Mesendoderm (in vitro differentiated cells): ENCODE measurements at places on chromosomes 2 and 18.

DNA sequence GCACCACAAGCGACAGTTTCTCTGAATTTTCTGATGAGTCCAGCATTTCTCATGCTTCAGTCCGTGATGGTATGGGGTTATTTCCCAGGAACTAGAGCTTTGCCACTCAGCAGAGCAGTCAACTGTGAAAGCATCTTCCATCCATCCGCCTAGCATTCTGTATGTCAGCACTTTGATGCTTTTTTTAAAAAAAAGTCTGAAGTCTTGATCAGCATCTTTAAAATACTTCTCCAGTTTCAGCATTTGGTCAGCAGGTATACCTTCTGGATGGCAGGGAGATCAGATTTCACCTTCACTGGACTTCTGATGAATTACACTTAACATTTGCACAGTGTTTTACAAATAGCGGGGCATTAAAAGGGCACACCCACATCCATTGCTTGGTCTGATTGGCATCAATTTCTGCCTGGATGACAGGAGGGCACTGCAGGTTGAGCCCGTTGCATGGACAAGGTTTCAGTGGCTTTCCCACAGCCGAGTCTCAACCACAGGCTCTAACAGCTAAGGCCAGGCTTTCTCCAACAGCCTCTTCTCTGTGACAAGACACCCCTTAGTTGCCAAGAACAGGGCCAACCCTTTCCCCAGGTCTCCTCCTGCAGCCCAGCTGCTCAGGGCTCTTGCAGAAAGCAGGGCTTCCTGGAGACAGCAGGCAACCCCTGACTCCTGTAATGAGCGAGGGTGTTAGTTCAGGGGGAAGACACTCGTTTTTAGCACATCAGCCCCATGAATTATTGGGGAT, 54.0 kb downstream of the EMILIN2 start:
- DNase-seq = no peak

DNA sequence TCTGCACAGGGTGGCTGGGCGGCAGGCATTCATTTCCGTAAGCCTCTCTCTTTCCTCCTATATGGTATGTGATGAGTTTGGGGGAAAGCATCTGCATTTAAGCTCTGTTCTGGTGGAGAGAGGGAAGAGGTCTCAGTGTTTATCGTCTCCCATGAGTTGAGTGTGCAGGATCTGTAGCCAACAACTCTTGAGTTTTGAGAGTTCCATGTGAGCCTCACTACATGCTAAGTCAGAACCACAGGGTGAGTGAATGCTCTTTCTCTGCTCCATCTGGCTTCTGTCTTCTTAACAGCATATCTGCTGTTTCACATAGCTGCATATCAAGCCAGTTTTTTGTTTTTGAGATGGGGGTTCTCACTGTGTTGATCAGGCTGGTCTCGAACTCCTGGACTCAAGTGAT, 22.7 kb downstream of the RAB31 start:
- no peak for DNase-seq

- peak; percentile 78 for DNase-seq
These were observed 59.9 kb downstream of the SUMO1 start for GRCh38 chr2:202178346-202178958.

DNA sequence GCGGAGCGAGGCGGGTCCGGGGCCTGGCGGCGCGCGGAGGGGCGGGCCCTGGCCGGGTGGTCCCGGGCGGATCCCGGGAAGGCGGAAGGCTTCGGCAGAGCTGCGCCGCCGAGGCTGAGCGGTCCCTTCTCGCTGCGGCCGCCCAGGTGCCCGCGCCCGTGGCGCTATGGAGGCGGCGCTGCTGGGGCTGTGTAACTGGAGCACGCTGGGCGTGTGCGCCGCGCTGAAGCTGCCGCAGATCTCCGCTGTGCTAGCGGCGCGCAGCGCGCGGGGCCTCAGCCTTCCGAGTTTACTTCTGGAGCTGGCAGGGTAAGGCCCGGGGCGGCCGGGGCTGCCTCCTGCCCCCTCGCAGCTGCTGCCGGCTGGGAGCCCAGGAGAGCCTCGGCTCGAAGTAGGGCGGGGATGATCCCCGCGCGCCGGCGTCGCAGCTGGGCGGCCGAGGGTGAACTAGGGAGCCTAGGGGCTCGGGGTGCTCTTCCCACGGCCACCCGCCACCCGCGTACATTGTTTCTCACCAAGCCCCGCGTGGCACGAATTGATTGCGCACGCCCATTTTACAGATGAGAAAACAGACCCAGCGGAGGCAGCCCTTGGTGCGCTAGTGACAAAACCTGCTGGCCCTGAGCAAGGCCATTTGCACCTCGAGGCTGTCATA, at the start of gene SLC66A3:
Gene SLC66A3, plus strand, starts transcription at position 87 of the 655 bp plus-strand sequence. Its CDS starts 80 bp downstream, at position 167.
- peak; percentile 87 for DNase-seq

DNA sequence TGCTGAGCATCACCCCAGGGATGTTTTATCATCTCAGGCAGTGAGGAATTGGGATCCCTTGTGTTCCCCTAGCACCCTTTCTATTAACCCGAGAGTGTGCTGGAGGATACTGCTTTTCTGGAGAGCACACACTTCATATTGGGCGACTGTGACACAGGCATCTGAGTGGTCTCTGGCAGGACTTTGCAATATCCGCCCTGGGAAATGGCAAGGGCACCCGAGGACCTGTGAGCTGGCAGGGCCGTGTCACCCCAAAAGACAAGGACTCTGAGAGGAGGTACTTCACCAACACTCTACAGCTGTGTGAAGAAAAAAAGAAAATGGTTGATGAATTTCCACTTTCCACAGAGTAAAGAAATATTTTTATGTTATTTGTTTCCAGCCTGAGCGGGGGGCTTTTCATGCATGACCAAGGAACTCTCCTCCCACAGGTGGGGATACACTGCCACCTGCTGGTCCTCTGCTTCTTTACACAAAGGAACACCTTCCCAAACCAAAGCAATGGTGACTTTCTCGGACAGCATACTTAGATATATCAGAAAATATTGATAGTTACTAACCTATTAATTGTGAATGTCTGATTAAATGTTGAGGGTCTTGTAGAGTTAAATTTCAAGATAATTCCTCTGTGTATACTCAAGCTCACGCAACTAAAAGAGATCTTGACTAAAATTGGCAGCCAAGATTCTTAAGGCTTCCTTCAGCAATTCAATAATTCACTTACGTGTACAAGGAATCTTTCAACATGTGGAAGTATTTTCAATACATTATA, 45.9 kb upstream of the REG3G start:
- peak; percentile 73 for DNase-seq

DNA sequence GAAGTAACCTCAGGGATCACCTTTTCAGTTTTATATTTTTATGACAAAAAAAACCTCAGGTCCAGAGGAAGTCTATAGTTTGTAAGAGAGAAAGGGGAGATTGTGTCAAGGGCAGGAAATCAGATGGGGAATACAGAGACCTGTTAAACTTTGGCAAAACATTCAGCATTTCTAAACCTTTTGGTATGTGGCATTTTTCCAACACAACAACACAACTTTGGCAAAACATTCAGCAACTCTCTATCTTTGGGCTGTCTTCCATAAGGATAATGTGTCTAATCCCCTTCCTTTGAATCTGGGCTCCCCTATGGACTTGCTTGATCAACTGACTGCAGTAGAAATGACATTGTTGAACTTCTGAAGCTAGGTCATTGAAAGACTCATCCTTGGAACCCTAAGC, 220.6 kb upstream of the CCDC68 start:
- no peak for DNase-seq

DNA sequence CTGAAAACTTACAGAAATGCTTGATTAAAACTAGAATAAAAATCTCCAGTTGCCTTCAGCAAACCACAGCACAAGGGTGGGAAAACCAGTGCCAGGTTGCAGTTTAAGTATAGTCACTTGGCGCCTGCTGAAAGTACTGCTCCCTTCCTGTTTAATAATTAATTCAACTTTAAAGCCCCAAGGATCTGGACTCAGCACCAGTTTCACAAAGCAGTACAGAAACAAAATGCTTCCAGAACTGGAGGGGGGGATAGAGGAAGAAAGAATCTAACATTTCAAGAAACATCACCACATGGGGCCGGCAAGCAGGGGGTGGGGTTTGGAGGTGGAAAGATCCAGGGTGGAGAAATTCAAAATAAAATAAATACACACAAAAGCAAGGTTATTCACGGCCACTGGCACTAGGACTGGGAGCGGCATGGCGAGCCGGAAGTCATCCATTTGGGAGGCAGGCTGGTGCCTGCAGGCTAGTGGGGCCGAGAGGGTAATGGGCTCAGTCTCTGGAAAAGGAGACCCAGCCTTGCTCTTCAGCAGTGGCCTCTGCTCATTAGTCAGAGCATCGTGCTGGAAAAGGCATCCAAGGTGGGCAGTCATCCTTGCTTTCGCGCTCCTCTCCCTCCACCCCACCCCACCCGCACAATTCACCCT, 85.8 kb downstream of the POU3F3 start:
- DNase-seq = no peak

DNA sequence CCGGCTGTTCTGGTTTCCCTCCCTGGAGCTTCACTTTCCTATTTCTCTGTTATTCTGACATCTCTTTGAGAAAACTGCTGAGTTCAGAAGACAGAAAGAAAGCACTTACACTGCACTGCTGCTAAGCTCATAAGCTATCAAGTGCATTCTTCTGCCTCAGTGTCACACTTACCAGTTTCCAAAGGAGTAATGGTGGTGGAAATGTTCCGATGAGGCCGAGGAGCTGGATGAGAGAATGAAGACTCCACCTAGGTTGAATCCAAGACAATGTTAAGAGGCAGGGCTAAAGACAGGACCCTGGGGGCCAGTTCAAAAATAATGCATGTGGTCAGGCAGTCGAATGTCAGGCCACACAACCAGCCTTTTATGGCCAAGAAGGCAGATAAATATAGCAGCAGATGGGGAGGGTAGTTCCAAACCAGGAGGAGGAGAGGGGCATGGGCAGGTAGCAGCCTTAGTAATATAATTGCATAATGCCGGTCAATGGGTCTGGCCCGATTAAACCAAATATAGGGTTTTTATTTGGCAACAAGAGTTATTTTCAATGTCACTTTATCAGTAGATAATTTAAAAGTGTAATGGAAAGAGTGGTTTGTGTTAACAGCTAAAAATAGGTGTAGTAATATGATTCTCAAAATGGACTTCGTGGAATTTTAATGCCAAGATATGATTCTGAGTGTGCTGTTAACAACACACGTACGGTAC, at the start of gene MYOM1:
Gene MYOM1, minus strand, starts transcription at position 338 of the 705 bp plus-strand sequence. CDS start 4,745 bp downstream, outside the sequence.
- peak; percentile 10 for DNase-seq

DNA sequence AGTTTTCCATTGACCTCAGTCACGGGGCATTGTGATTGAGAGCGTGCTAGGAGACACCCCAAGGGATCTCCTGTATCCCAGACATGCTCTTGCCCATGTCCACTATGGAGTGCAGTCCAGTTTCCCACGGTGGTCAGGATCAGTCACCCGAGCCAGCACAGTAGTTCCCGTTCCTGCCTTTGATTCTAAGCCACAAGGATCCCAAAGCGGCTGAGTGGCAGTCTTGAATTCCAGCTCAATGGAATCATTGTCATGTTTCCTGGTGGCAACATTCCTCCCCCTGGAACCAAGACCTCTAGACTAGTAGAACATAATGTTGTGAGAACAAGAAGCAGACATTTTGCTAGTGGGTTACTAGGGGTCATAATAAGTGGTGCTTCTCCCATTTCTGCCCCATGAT, 154.3 kb downstream of the SEPTIN10 start:
- DNase-seq = peak; percentile 19
